ENCODE measurements at places on chromosomes 12 and 14.

- peak; percentile 82 for DNase-seq
Observed at GRCh38 chr14:81435391-81436295, 35.5 kb upstream of the STON2 start.

DNA sequence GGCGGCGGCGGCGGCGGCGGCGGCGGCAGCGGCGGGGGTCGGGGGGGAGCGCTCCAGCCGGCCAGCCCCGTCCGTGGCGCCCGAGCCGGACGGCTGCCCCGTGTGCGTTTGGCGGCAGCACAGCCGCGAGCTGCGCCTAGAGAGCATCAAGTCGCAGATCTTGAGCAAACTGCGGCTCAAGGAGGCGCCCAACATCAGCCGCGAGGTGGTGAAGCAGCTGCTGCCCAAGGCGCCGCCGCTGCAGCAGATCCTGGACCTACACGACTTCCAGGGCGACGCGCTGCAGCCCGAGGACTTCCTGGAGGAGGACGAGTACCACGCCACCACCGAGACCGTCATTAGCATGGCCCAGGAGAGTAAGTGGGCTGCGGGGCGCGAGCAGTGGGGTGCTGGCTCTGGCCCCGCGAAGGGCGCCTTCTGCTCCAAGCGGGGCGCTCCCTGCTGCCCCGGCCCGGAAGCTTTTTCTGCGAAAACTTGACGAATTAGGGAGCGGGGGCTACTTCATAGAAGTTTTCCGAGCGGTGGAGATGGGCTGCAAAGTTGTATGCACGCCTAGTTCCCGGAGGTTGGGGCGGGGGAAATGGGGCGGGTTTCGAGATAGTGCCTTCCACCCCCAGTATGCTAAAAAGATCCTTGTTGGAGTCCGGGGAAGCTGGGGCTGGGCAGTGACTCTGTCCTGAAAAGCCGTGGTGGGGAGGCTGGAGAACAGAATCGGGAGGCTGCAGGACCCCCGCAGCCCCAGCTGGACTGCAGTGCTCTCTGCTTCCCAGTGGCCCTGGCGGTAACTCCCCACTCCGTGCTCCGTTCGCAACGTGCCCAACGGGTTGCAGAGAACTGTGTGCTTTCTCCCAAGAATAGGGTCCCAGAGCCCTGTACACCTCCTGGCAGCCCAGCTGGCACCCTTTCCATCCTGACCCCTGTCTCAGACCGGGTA lies 751 bp downstream of the GDF11 start:
- DNase-seq: peak; percentile 91

DNA sequence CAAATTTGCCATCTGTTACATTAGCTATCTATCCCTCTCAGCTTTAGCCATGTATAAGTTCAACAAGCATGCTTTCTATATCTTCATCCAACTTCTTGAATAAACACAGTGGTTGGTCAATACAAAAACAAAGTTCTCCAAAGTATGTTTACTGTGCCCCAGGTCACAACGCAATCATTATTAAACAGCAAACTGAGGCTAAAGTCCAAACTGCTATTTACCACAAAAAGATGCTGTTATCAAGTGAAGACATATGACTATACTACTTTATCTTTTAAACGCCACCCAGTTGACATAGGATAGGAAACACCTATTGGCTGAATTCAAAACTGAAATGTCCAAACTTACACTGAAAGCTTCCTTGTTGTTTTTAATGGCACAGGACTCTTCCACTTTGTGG lies 11.7 kb downstream of the ZCCHC8 start:
- no peak for DNase-seq

DNA sequence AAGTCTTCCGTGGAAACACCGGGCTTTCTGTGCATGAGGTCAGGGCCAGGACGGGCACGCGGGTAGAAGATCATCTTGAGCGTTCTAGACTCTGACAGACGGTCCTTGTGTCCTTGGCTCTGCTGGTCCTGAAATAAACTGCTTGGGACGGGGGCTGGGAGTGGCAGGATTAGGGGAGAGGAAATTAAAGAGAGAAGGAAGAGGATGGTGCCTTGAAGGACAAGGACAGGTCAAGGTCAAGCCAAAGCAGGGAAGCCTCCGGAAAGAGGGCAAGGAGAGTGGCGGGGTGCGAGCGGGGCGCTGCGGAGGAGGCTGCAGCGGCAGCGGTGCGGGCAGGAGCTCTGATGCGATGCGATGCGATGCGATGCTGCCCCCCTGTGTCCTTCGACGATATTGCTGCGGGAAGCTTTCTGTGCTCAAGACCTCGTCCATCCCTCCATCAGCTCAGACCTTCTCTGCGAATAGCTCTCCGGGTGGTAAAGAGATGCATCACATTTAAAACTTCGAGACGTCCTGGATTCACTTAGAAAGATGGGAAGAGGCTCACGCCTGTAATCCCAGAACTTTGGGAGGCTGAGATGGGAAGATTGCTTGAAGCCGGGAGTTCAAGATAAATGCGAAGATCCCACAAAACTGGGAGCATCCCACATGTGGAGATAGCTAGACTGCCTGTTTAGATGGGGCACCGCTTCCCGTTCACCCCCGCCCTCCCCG lies 110.1 kb upstream of the TMEM132D start:
- peak; percentile 90 for DNase-seq

DNA sequence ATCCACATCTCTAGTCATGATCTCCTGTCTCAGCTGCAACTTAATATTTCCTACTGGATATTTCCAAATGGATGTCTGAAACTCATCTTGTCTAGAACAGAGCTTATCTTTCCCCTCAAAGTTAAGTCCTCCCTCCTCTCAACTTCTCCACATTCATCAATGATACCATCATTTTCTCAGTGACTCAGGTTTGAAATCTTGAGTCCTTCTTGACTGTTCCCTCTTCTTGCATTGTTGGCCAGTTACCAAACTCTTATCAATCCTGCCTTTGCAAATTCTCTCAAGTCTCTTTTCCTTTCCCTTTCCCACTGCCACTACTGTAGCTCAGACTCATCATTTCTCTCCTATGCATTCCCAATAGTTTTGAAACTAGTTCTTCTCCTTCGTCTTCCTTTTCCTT lies 14.3 kb upstream of the CHURC1 start:
- DNase-seq: no peak

- DNase-seq: no peak
Observed at GRCh38 chr12:14892726-14893505, 7.3 kb upstream of the MGP start.

Measured in ecto neural progenitor cell (in vitro differentiated cells).